ENCODE measurements at places on chromosomes 5 and 9.

DNA sequence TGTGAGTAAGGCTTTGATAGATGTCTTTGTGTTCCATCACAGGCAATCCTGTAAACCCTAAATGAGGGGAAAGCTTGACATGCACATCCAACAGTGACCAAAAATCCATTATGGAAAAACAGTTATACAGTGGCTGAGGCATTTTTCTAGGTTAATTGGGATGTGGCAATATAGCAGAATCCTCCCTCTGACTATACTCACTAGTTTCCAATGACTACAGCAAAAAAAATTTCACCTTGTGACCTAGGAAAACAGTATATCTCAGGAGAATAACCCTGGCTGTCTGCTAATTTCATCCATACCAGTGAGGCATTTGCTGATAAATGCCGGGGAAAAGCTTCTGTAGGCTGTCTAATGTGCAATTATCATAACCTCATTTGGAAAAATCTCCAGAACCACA is 49.9 kb upstream of the SNCAIP start:
- DNase-seq = peak; percentile 13

DNA sequence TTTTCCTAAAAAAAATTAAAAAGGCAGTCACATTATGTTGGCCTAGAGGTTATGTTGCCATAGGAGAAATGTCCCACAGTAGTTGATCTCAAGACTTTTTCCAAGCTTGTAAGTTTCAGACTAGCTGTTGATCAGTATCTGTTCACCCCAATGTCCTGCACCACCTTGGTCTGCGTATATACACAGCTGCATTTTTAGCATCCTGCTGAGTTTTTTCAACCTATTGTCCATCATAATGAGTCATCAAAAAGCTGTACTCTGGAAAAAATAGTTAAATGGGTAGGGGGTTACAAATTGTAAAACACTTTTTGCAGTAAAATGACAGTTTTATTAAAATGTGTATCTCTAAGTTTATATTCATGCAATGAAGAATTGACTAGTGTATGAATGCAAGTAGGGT is 53.2 kb upstream of the TMEM171 start:
- DNase-seq = no peak

DNA sequence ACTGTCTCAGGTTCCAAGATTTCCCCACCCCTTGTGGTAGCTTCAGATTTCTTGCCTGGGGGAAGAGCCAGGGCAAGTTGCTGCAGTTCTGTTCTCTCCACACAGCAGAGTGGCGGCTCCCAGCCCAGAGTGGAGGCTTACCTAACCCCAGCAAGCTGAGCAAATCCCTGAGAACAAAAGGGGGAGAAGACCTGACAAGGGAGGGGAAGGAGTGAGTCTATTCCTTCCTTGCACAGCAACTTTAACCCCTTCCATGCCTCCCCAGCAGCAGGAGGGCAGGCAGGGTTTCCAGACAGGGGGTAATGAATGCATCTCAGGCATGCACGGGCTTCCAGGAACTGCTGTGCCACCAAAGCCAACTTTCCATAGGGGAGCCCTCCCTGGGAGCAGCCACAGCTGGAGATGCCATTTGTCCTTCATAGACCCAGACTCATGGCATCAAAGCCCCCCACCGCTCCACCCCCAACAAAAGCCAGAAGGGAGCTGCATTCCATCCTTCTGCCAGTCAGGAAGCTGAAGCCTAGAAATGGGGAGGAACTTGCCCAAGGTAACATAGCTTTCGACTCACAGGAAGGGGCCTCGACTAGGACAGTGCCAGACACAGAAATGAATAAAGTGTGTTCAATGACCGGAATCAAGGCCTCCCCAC is 28.8 kb upstream of the FAT2 start:
- DNase-seq = peak; percentile 99

- no peak for DNase-seq
Observed at GRCh38 chr5:165858118-165858517, 2352.7 kb downstream of the MAT2B start.

- DNase-seq = no peak
Observed at GRCh38 chr5:138660051-138660572, 84.9 kb upstream of the HSPA9 start.

- no peak for DNase-seq
Observed at GRCh38 chr9:22975951-22976350, 529.3 kb downstream of the DMRTA1 start.

DNA sequence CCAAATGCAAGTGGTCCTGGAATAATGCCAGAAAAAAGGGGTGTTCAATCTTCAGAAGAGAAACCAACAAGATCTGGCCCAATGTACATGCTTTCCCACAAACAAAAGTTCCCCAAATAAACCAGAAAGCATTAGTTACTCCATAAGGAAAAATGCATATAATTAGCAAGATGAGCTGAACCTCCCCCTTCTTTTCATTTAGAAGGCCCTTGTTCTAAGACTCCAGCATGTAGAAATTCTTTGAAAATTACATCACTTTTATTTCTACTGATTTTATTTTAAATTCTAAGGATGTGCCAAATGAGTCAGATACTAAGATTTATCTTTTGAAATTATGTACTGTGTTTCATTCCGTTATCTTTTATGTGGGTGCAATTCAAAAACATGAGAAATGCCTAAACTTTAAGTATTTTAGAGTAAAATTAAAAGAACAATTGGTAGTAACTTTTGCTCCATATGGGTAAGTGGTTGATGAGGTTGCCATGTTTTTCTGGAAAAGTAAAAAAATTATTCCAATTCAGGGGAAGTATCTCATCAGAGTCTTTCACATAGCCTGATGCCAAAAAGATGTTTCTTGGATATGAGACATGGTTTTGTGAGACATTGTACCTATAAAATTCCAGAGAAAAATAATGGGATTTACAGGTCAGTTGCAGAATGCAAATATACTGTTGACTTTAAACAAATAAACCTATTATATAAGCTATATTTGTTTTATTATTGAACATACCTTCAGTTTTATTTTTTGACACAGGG is 106.5 kb upstream of the CCDC112 start:
- DNase-seq = peak; percentile 3

GRCh38 chr5:172243302-172243701 is 40.3 kb downstream of the UBTD2 start:
- DNase-seq = no peak

DNA sequence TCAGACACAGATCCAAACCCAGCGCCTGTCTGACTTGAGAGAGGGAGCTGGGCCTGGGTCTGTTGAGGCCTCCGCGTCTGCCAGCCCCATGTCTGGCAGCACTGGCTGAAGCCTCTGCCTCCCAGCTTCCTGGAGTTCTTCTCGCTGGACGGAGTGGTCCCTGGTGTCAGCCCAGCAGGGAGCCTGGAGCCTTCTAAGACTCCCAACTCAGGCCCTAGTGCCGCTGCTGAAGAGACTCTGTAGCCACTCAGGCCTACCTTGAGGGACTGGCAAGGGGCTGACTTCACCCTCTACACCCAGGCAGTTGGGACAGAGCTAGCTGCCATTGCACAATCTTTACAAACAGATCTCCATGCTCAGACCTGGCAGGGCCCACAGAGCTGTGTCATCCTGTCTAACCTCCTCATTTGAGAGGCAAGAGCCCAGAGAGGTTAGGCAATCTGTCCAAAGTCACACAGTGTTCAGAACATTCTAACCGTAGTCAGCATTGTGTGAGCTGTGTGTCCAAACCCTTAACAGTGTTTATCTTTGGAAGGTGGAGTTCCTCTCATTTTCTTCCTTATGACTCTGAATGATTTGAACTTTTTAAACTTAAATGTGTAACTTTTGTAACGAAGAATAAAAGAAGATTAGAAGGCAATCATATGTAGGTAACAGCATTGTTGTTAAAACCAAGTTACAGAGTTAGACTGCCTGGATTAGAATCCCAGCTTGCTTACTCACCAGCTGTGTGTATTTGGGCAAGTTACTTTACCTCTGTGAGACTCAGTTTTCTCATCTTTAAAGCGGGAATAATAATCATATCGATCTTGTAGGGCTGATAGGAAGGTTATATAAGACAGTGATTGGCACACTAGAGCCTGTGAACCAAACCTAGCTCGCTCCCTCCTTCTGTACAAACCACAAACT is 4.6 kb upstream of the DUSP1 start:
- peak; percentile 99 for DNase-seq

DNA sequence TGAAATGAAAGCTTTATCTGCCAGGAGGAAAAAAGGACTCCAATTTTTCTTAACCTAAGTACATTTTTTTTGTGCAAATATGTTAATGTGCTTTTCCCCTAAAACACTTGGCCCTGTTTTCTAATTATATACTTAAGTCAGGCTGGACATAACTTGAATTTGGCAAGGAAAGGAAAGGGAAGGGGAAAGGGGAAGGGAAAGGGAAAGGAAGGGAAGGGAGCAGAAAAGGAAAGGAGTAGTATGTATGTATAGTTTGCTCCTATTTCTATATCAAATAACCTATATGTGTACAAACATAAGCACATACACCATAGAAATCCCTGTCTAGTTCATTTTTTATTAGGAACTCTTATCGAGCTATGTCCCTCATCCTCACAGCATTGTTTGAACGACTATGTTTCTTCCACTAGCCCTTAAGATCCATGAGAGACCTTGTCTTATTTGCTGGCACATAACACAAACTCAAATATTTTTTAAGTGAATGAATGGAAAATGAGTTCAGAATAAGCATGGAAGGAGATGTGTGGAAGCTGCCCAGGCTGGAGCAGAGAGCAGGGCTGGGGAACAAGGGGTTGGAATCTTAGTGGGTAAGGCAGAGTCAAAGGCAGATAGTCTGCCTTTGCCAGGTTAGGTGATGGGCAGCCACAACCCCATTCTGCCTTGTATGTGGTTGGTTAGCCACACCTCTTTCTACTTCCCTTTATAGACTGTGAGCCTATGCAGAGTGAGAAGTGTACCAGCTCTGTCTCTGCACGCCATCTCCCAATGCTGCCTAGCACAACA is 70.0 kb downstream of the KLHL3 start:
- DNase-seq = no peak

DNA sequence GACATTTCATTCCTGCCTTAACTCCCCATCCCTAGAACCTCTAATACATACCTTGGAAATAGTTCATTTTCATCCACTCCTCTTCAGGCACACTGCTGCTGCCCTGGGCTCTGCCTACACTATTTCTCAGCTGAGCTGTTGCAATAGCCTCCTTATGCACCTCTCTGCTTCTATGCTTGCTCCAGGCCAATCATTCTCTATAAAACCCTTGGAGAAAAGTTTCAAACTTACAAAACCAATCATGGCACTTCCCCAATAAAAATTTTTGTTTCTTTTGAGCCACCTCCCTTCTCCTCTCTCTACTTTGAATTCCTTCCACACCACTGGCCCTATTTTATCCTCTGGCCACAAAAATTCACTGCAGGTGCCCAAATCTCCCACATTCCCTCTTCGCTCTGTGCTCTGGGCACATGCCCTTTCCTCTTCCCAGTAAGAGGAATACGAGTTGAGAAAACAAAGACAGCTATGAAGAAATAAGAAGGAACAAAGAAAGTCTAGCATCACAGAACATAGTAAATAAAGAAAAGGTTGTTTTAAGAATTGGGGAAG is 301.4 kb downstream of the ELAVL2 start:
- DNase-seq = no peak

GRCh38 chr9:124020520-124021384 is 9.2 kb downstream of the LHX2 start:
- no peak for DNase-seq

GRCh38 chr5:119302916-119303897 is 52.6 kb upstream of the TNFAIP8 start:
- DNase-seq = peak; percentile 96

- DNase-seq = peak; percentile 76
Observed at GRCh38 chr5:36507332-36507952, 99.0 kb upstream of the SLC1A3 start.

GRCh38 chr9:95756986-95757385 is 118.5 kb upstream of the ERCC6L2 start:
- DNase-seq = peak; percentile 56

DNA sequence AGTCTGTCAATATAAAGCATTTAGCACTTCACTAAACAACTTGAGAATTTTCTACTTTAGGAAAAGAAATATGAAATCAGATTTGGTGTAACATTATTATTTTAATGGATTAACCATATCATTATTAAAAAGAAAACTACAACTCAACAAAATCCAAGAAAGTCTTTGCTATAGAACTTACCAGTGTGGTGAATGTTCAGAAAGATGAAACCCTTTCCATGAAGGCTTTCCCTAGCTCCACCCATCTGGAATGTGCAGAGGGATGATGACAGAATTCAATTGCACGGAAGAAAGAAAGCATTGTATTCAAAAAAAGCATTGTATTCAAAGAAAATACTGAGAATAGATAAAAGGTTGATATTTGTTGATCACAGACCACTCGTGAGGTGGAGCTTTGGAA is 328.6 kb upstream of the NUDT12 start:
- DNase-seq = no peak

Data from epithelial cell of esophagus (primary cell).